ENCODE measurements at places on chromosomes 1 and 21.

GRCh38 chr1:53372501-53372951 is 44.7 kb upstream of the LRP8 start:
- DNase-seq: no peak

- DNase-seq: no peak
Observed at GRCh38 chr1:247212012-247212411, 40.2 kb upstream of the ZNF124 start.

- DNase-seq: no peak
Observed at GRCh38 chr1:77476475-77476874, 194.7 kb downstream of the AK5 start.

- DNase-seq: no peak
Observed at GRCh38 chr1:245260110-245260882, 105.5 kb downstream of the KIF26B start.

- no peak for DNase-seq
Observed at GRCh38 chr1:15180945-15181523, 27.5 kb downstream of the TMEM51 start.

DNA sequence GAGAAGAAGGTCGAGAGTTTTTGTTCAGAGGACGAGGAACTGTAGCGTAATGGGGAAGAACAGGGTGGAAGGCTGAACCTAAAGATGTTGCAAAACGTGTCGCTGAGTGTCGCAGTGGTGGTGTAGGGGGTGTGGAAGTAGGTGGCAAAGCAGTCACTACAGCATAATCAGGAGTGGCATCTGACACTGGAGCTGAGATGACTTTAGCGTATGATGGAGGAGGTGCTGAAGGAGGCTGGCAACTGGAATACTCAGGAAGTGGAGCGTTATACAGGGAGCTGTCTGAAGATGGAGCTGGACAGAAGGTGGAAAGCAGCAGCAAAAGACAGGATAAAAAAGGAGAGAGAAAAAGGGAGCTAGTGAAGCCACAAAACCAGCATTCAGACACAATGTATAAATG is 89.9 kb upstream of the LBR start:
- no peak for DNase-seq

- DNase-seq: no peak
Observed at GRCh38 chr1:208951908-208952307, 631.6 kb upstream of the CAMK1G start.

- DNase-seq: no peak
Observed at GRCh38 chr1:36324353-36324703, 883 bp upstream of the EVA1B start.

GRCh38 chr1:5728663-5729355 is 263.4 kb downstream of the NPHP4 start:
- no peak for DNase-seq

DNA sequence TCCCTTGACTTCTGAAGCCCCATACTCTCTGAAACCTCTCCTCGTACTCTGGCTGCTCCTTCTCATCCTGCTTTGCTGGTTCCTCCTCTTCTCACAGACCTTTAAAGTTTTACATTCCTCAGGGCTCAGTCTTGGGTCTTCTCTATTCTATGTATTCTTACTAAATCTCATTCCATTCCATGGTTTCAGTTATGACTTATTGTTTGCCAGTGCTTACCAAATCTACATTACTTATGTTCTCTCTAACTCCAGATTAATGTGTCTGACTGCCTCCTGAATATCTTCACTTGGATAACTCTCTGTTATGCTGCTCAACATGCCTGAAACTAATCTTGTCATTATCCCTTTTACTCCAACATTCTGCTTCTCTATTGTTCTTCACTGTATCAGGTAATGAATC is 5.4 kb upstream of the SLC35D1 start:
- DNase-seq: no peak

All from stimulated activated naive CD4-positive, alpha-beta T cell treated with Interleukin-2 at 50 U/mL for 16 hours (primary cell).